ENCODE measurements at places on chromosomes 3 and 15. TPM values are rescaled to one million over a fixed set of nuclear protein-coding genes. Genes with fewer than 3 reads are reported as not detected.

The SLC22A14 gene
- 0.05 TPM for total RNA-seq

The COLQ gene
- total RNA-seq: 0.25 TPM

The EFCC1 gene
- 0.02 TPM for total RNA-seq

The LRRC31 gene
- total RNA-seq: not detected

The KLHL18 gene
- 18.9 TPM for total RNA-seq

The LYZL4 gene
- total RNA-seq: not detected

The FBXO40 gene
- total RNA-seq: not detected

The CASR gene
- not detected for total RNA-seq

The UCN2 gene
- total RNA-seq: 5.9 TPM

The CHRNA5 gene
- 29.3 TPM for total RNA-seq

The POPDC2 gene
- 0.37 TPM for total RNA-seq

The LAMB2 gene
- 83.5 TPM for total RNA-seq

The ATP13A5 gene
- not detected for total RNA-seq

The DUOXA1 gene
- 0.30 TPM for total RNA-seq

The ZBTB20 gene
- 1.1 TPM for total RNA-seq

The ELL3 gene
- 1.7 TPM for total RNA-seq

The RLBP1 gene
- total RNA-seq: not detected

The CKMT1B gene
- total RNA-seq: 3.4 TPM

The EIF4A2 gene
- total RNA-seq: 126 TPM

The FHIT gene
- 0.75 TPM for total RNA-seq

The SH3GL3 gene
- 0.25 TPM for total RNA-seq

The STRIT1 gene
- not detected for total RNA-seq

The TCAIM gene
- 7.7 TPM for total RNA-seq

The SYNPR gene
- total RNA-seq: not detected

The HMG20A gene
- total RNA-seq: 24.2 TPM

The MON1A gene
- total RNA-seq: 8.0 TPM

The RAB5A gene
- total RNA-seq: 46.5 TPM

The CLDN18 gene
- not detected for total RNA-seq

The IQCF5 gene
- total RNA-seq: not detected

The GOLGA6L10 gene
- total RNA-seq: 0.50 TPM

The CACNA2D2 gene
- 0.53 TPM for total RNA-seq

The TRH gene
- not detected for total RNA-seq

The SOX14 gene
- total RNA-seq: not detected

The FBN1 gene
- 5.5 TPM for total RNA-seq

The NOP10 gene
- 541 TPM for total RNA-seq

The GRAMD1C gene
- 0.46 TPM for total RNA-seq

The SLC25A26 gene
- 20.2 TPM for total RNA-seq

The ANKRD34C gene
- not detected for total RNA-seq

The SPTSSB gene
- not detected for total RNA-seq

The HPS3 gene
- total RNA-seq: 30.8 TPM

The PDCD6IP gene
- 160 TPM for total RNA-seq

The PCSK6 gene
- 12.4 TPM for total RNA-seq

The ATG3 gene
- 48.4 TPM for total RNA-seq

The RBPMS2 gene
- total RNA-seq: 8.3 TPM

The ALDH1A2 gene
- total RNA-seq: 0.15 TPM

The TLR9 gene
- not detected for total RNA-seq

The NIT2 gene
- total RNA-seq: 84.7 TPM

The SELENOS gene
- 174 TPM for total RNA-seq

The MEIS2 gene
- total RNA-seq: 6.7 TPM

The DGKG gene
- 7.3 TPM for total RNA-seq

The ZDHHC23 gene
- 2.9 TPM for total RNA-seq

The TPRG1 gene
- total RNA-seq: 0.18 TPM

Data from A549 treated with AZD2906 at 1 μM for 4 hours (cell line).